ENCODE measurements at places on chromosomes 1 and 21.

- no peak for DNase-seq
Observed at GRCh38 chr1:6822530-6823359, 37.5 kb downstream of the CAMTA1 start.

- DNase-seq: no peak
Observed at GRCh38 chr21:35819134-35819533, 241.2 kb downstream of the SETD4 start.

DNA sequence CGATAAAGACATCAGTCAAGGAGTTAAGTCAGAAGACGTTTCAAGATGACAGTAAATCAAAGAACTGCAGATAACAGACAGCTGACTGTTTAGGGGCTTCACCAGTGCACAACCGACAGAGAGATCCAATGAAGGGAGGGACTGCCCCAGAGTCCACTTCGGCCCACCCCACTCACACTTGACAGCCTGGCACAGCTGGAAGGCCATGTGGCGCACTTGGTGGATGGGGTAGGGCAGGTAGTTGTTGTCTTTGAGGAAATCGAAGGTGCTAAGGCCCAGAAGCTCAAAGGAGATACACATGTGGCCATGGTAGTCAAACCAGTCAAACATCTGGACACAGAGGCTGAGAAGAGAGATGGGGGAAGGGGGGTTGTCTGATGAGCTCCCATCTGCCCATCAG, 4.4 kb upstream of the SCAMP3 start:
- DNase-seq: no peak

DNA sequence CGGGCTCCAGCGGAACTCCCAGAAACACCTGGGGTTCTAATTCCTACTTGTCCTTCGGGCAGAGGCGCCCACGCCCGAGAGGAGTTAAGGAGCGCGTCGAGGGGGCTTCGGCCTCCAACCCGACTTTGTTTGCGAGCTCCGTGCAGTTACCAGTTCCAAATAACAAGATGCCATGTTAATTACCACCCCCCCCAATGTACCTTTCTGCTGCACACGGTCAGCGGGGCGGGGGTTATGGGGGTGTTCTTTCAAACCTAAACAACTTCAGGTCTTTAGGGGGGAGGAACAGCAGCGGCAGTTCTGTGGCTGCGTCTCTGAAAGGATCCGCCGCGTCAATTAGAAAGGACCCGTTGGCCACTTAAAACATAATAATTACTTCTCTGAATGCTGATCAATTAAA, 114.8 kb downstream of the PRDM16 start:
- DNase-seq: no peak

DNA sequence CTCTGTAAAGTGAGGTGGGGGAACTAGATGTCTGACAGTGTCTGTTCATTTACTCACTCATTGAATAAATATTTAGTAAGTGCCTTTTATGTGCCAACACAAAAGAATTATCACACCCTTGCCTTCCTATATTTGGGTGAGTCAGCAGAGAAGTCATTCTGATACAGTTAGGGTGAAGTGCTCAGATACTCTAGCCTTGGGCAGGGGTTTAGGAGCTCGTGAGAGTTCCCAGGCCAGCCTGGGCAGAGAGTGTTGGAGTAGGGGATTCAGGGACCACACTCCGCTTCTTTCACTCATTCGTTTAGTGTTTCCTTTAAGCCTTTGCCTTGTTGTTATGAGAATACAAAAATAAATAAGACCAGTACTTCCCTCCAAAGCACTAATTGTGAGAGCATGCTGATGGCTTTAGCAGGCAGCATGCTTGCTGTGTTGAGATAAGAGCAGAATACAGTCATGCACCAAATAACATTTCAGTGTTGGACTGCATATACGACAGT, 83.9 kb downstream of the DYRK1A start:
- DNase-seq: no peak

- DNase-seq: no peak
Observed at GRCh38 chr1:108704496-108704895, 8.2 kb upstream of the FNDC7 start.

DNA sequence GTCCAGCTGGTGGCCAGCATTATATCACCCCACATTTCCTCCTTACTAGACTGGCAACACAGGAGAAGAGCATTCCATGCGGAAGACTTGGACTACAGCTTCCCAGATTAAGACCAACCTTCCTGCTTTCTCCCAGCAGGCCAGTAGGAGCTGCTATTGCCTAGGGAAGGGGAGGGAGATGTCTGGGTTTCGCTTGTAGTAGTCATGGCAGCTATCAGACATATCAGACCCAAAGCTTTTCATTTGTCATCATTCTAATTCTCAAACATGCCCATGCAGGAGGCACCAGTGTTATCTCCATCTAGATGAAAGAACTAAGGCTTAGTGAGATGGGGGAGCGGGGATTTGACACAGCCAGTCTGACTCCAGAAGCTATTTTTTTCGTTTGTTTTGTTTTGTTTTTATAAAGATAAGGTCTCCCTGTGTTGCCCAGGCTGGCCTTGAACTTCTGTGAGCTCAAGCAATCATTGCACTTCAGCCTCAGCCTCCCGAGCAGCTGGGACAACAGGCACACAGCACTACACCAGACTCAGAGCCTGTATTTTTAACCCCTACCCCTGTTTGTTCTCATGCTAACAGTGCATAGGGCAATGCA, 4.5 kb downstream of the PLA2G2A start:
- peak; percentile 11 for DNase-seq

DNA sequence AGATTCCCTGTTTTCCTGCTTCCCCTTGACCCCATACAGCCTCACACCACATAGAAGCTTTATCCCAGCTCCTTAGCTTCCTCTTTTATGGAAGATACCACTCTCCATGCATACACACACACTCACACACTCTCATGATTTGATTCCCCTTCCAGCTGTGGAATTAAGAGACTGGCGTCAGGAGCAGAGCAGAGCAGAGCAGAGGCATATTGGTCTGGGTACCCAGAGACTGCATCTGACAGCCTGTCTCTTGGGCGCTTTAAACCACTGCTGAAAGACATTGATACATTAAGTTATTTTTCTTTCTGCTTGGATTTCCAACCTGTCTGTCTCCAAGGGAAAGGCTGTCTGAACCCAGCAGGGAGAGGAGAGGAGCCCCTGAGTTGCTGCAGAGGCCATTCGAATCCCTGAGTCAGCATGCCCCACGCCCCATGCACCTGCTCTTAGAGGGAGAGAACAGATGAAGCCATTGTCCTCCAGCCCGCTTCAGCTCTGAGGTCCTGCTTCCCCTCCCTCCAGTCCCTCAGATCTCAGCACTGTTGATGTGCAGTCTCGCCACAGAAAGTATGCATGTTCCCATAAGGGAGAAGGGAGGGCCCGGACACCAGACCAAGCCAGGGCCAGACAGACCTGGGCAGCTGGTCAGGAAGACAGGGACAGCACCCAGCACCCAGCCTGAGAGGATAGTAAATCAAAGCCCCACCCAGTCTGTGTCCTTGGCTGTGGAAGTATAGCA, 66.7 kb upstream of the GJB5 start:
- no peak for DNase-seq

- peak; percentile 65 for DNase-seq
Observed at GRCh38 chr1:84847253-84848250, 45.5 kb downstream of the LPAR3 start.

GRCh38 chr1:113046569-113046968, 26.4 kb upstream of the LRIG2 start:
- DNase-seq: no peak
